ENCODE measurements at places on chromosomes 6 and 20.
A peak's percentile ranks its signal among the peaks of the same experiment; 100 is the strongest.

DNA sequence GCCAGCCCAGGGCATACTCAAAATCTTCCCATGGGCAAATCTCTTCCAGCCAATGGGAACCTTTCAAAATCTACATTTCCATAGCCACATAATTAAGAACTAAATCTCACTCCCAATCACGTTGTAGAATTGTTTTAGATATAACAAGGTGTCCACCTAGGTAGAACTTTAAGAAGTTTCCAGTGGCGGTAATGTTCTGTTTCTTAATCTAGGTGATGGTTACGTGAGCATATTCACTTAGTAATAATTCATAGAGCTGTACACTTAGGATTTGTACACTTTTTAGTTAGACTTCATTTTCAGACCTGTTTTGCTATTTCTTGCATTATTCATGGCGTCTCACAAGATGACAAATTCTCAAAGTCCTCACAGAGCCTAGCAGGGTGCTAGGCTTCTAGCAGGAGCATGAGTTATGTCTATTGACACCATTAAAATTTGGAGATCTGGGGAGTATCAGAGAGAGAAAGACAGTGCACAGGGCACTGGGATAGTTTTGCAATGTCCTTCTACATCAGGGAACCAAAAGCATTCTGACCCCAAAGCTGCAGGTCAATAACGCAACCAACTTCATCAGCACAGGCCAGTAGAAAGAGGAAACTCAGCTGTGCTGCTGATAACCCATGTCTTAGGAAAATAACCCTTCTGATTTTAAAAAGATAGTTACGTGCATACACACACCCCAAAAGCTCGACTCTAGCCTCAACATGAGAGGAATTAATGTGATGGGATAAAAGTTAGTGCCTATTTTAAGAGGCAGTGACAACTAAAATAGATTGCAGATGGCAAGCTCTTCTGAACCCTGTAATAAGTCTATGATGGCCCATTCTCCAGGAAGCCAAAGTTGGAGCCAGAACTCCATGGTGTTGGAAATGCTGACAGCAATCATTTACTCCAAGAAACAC is 518.1 kb upstream of the JARID2 start:
- no peak for DNase-seq

DNA sequence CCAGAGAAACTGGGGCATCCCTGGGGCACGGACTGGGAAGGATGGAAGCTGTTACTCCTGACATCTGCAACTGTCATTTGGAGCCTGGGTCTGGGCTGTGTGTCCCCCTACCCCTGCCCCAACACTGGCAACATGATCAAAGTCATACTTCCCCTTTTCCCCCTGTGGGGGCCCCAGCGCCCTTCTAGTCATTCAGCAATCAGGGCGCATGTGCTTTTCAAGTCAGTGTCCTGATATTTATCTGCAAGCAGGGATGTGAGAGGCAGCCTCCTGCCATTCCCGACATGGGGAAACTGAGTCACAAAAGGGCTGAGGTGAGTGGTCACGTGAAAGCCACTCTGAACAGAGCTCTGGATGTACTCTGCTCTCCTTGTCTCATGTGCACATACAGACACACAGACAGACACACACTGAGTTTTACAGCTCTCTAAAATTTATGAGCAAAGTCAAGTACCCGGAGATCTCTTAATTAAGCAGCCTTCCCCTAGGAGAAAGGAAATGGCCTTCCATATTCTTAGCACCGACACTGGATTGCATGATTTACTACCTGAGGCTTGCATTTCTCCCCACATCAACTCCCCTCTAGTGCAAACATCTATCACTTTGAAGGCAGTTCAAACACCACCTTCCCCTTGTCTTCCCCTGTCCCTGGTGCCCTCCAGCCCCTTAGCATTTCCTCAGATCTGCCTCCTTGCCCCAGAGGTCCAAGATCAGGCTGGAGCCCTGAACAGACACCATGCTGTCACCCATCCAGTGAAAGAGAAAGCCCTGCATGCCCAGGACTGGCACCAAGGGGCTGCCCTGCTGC is 170.7 kb downstream of the CDC5L start:
- DNase-seq, result no peak

DNA sequence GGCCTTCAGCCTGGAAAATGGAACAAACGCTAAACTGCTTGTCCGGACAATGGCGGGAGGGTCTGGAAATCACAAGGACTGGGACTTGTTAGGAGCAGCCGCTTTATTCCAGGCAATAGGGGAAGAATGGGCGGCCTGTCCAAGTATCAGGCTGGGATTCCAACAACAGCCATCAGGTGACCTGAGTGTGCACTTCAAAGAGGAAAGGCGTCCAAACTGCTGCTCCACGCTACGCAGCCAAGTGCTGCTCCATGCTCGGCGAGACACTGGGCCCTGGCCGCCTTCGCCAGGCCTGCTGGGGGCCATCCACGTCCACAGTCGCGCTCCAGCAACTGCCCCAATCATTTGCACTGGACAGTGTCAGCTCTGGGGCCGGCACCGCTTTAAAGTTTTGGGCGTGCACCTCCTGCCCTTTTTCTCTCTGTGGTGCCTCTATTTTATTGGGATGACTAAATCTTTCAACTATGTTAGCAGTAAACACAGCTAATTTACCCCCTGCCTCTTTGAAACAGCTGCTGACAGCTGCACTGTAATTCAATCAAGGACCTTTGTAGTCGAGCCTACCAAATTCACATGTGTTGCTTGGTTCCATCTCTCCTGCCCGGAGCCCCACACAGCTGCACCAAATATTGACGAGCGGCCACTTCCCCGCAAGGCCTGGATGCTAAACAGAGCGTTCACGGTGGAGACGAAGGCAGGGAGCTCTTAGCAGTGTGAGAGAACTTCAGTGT is 98.3 kb downstream of the BMP7 start:
- DNase-seq, result peak; percentile 43

DNA sequence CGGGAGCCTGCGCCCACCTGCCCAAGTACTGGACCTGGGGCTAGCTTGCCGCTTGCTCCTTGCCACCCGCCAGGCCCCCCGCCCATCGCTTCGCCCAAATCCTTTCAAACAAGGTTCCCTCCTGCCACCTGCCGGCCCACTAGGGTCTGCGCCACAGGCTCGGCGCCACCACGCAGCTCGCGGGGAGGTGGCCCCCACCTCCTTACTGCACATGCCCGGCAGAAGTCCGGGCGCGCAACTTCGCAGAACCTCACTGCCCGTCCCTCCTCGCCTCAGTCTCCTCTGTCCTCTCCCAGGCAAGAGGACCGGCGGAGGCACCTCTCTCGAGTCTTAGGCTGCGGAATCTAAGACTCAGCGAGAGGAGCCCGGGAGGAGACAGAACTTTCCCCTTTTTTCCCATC is 11.2 kb downstream of the GNAS-AS1 start:
- DNase-seq, result no peak

- DNase-seq, result no peak
These were observed 391.9 kb downstream of the CD109 start for GRCh38 chr6:74087899-74088298.

- DNase-seq, result no peak
These were observed 1.5 kb upstream of the MTO1 start for GRCh38 chr6:73460056-73460455.

- peak; percentile 59 for DNase-seq
These were observed 127.9 kb upstream of the NAA20 start for GRCh38 chr20:19889011-19889953.

DNA sequence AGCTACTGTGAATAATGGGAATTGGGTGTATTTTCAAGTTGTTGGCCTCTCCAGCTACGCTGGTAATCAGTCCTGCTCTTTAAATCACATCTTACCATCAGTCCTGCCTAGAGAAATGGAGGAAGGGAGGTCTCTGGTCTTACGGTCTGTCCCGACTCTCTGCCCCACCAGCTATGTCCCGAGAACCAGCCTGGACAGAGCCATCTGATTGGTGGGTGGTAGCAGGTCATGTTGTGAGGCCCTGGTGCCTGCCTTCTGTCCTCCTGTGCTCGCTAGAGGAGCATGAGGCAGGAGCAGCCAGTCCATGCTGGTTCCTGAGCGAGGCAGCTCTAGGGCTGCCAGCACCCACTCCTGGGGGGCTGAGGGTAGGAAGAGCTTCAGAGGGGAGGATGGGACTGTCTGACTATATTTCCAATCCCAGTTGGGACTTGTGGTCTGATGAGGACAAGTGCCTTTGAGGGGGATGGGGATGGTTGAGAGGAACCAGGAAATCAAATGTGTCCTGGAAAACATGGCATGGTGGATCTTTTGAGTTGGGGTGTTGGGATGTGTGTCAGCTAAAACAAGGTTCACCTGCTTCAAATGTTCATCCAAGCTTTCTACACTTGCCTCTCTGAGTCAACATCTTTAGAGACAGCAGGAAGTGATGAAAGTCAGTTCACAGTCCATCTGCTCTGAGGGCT is 33.0 kb downstream of the SYNJ2 start:
- no peak for DNase-seq

GRCh38 chr6:106628658-106629102 is 618 bp downstream of the RTN4IP1 start:
- DNase-seq, result no peak

DNA sequence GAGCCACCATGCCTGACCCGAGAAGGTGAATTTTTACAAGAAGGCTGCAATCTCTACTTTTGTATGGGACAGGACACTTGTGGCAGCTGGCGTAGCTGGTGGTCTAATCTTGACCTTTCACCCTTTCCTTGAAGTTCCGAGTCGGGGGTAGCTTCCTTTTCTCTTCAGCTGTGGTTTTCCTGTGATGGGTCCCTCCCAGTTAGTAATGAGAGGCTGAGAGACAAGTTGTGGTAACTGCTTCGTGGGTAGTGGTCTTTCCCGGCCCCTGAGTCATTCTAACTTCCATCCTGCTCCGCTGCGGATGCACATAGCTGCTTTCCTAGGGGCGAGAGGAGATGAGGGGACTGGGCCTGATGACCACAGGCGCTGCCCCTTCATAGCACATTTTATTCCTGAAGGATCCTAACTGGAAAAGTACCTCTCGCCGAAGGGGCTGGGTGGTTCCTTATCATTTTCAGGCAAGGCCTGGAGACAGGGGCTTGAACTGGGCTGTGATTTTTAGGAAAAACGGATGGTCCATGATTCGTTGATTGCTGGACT is 3.1 kb downstream of the SYNJ2 start:
- no peak for DNase-seq

- DNase-seq, result no peak
These were observed 41.2 kb downstream of the BMP7 start for GRCh38 chr20:57225197-57225733.

GRCh38 chr6:136640132-136640915 is 90.1 kb upstream of the MAP7 start:
- no peak for DNase-seq

DNA sequence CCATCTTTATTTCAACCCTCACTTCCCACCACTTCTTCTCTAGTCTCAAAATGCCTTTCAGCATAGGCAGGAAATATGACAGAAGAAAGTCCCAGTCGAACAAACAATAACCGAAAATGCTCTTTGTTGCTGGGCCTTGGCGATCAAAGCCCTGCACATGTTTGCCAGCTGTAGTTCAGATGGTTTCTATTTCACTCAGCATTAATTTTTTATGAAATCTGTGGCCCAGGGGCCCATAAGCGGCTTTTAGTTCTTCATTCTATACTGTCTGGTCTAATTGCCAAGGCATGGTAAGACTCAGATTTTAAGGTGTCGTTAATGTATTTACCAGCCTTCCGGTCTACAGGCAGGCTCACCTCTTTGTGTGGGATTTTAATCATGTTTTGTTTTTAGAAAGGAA is 10.9 kb upstream of the F13A1 start:
- DNase-seq, result no peak

GRCh38 chr6:28433119-28433518 is 10.2 kb downstream of the ZSCAN23 start:
- DNase-seq, result no peak

- DNase-seq, result no peak
These were observed 37.7 kb upstream of the C20orf144 start for GRCh38 chr20:33624399-33624798.

DNA sequence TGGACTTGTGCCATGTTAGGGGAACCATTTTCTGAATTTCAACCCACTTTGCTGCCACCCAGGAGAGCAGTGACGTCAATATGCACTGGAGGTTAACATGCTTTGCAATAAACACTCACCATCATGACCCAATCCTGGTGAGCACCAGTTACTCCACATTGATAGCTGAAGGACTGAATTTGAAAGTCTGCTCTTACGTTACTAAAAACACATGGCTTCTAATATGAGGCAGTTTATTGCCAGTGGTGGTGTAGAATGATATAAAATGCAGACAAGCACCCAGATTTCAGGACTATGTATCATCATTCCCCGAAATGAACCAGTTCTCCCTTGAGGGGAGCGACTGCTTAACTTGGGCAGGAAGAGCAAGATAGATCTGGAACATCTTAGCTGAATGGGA is 23.8 kb downstream of the RFPL4B start:
- DNase-seq, result no peak

DNA sequence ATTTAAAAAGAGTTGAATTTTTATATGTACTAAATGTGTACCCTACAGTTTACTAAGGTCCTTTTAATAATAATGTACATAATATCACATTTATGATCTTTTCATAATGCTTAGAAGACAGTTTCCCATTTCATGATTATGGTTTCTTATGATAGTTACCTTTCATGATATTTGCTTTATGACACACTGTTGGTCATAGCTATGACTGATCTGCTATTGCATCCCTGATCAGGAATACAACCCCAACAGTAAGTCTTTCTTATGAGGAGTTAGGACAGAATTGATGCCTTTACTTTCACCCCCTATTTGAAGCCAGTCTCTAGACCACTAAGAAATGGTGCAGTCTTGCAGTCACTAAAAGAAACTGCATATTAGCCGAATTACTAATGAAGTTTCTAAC is 31.0 kb downstream of the LCA5 start:
- no peak for DNase-seq

- no peak for DNase-seq
These were observed 52.5 kb downstream of the ARHGAP18 start for GRCh38 chr6:129657483-129657882.

- no peak for DNase-seq
These were observed 23.3 kb upstream of the SMIM26 start for GRCh38 chr20:18543932-18544331.

DNA sequence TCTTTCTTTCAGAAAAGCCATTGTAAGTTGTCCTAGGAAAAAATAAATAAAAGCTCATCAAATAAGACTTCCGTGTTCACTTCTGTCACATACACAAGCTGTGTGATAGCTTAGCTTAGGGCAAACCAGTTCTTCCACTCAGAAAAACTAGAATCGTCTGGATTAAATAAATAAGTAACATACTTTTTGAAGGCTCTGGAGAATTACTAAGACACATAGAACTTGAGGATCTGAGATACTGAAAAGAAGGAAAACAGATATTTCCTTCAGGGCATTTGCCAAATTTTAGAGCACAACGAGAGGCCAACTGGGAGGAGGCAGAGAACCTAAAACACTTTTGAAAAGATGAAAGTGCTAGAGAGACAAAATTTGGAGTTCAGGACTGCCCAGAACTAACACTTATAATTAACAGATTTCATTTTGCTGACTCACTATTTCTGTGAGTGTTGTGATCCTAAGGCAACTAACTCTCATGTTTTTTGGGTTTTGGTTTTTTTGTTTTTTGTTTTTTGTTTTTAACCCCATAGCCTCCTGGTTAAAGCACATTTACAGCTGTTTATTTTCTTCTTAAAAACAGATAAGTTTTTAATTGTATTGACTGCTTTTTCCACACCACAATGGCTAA is 38.7 kb upstream of the THEMIS start:
- DNase-seq, result no peak

GRCh38 chr20:13291157-13291556 is 70.1 kb downstream of the ISM1 start:
- DNase-seq, result no peak

- peak; percentile 59 for DNase-seq
These were observed 187.5 kb upstream of the PMEPA1 start for GRCh38 chr20:57897156-57897874.

GRCh38 chr6:116764961-116765841 is at the start of gene FAM162B:
Gene FAM162B (minus strand): TSS chr6:116765719. CDS start chr6:116765576, 143 bp downstream.
- DNase-seq, result peak; percentile 76
